ENCODE measurements at places on chromosomes 1 and 21.

DNA sequence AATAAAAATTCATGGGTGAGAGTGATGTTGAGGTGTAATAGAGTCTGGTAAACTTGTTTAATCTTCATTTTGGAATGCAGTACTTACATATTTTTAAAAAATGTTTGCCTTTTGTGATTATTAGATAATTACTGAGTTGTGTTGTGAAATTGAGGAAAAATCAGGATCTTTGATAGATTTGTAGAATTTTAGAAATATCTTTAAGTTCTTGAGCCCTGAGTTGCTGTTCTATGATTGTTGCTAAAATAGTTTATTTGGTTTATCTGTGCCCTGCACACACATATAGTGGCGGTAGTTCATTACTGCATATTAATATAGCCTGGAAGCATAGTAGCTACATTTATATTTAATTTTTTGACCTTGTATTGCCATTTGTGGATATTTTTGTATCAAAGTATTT, 1.6 kb downstream of the B3GALT2 start:
- no peak for DNase-seq

GRCh38 chr1:162139211-162139610, 69.7 kb downstream of the NOS1AP start:
- no peak for DNase-seq

GRCh38 chr1:3051270-3052268, 17.4 kb upstream of the PRDM16 start:
- DNase-seq, result no peak

- DNase-seq, result no peak
Observed at GRCh38 chr1:9321986-9322660, 29.4 kb downstream of the SPSB1 start.

GRCh38 chr1:110070282-110070669, 196 bp downstream of the ALX3 start:
- DNase-seq, result peak; percentile 56

DNA sequence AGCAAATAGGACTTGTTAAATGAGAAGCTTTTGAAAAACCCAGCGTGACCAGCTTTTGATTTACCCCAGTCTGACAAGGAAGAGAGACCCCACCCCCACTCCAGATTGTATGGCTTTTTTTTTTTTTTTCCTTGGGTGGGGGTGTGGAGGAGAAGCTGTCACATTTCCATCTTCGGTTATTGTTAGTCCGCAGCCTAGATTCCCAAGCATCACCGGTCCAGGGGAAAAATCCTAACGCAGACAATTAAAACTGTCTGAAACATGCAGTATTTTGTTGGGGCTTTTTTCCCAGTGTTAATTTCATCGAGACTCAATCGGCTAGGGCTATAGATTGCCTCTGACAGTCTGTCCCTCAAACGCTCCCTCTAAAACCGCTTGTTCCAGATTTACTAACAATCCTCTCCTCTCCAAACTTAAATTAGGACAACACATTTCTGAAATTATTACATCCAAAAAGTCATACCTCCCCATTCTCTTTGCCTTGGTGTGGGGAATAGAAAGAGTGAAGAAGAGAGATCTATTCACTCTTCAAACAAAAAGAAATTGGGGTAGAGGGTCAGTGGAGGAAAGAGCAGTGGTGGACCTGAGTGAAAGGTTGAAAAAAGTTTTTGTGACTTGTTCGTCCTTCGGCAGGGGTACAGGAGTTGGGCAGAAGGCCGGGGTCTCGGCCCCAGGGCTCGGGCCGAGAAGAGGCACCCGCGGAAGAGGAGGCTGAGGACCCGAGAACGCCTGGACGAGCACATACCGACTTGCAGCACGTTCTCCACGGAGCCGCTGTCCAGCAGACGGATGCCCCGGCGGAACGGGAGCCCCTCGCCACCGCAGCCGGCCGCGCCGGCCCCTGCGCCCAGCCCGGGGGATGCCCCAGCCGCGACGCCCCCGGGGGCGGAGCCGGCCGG, 1.1 kb downstream of the ZSWIM5 start:
- DNase-seq, result peak; percentile 77

DNA sequence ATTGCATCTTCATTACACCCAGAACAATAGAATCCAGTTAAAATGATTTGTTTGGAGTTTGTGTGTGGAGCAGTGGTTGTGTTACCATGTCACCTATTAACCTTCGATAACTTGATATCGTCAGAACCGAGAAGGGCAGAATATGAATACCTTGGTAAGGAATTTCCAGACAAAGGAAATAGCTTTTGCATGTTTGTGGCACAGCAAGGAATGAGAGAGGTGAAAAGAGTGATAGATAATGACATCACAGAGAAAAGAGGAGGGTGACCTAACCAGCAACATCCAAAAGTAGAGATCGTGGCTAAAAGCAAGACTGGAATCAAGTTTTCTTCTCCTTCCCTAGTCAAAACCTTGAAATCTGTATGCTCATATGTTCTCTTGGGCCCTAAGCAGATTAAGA, 244.6 kb upstream of the NEGR1 start:
- no peak for DNase-seq
